ENCODE measurements at places on chromosomes 16 and 17.

GRCh38 chr16:86387468-86388440, 122.6 kb upstream of the FOXF1 start:
- no peak for DNase-seq

- DNase-seq, result no peak
Observed at GRCh38 chr16:25027781-25028180, 12.6 kb upstream of the ARHGAP17 start.

DNA sequence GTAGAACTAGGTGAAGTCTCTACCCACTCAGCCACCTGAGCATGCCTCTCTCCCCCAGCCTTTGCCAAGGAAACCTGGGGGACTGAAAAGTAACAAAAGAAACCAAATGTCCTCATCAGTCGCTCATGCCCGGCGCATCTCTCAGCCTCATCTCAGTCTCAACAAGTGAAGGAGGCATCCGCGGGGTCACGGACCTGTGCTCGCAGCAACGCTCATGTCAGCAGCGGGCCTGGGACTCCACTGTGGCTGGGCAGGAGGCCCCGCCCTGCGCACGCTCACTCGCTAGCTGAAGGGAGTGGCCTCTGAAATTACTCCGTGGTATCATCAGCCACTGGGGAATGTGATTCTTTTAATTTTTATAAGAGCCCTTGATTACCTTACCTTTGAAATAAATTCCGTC, 31.3 kb downstream of the MAP1LC3B start:
- DNase-seq, result no peak

- no peak for DNase-seq
Observed at GRCh38 chr16:87070657-87071056, 246.5 kb downstream of the C16orf95 start.

DNA sequence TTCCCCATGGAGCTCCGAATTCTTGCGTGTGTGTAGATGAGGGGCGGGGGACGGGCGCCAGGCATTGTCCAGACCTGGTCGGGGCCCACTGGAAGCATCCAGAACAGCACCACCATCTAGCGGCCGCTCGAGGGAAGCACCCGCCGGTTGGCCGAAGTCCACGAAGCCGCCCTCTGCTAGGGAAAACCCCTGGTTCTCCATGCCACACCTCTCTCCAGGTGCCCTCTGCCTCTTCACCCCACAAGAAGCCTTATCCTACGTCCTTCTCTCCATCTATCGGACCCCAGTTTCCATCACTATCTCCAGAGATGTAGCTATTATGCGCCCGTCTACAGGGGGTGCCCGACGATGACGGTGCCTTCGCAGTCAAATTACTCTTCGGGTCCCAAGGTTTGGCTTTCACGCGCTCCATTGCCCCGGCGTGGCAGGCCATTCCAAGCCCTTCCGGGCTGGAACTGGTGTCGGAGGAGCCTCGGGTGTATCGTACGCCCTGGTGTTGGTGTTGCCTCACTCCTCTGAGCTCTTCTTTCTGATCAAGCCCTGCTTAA, 617 bp upstream of the SENP3 start:
- DNase-seq, result peak; percentile 86

DNA sequence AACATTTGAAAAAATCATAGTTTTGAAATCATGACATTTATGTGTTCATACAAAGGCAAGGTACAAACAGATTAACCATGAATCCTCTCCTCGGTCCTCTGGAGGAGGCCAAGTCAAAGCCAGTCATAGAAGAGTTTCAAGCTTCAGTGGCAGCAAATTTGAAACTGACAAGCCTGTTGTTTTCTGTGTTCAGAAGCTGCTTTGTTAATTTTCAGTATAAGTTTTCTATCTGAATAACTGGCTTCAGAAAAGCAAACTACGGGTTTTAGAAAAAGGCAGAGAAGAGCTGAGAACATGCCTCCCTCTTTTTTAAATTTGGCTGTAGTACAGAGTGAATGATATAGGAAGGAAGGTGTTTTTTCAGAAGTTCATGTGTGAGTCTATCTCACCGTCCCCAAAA, 79.6 kb upstream of the CLEC18B start:
- DNase-seq, result no peak

- no peak for DNase-seq
Observed at GRCh38 chr17:71441098-71441497, 679.7 kb upstream of the SOX9 start.

GRCh38 chr16:17166095-17166494, 304.7 kb downstream of the XYLT1 start:
- no peak for DNase-seq

All from CD4-positive, alpha-beta T cell treated with Interleukin-12 subunit alpha and Interleukin-12 subunit beta, for 1 hour (primary cell).